Esophagus squamous epithelium (tissue), 5 donors: ENCODE measurements at places on chromosomes 2 and 18. TPM values are rescaled to one million over a fixed set of nuclear protein-coding genes. Genes with fewer than 3 reads are reported as not detected.

ALPG gene
- not detected for total RNA-seq

SKA1 gene
- total RNA-seq = 1.5 TPM

SFTPB gene
- not detected for total RNA-seq

SLC9A4 gene
- total RNA-seq = 0.42 TPM

DNA sequence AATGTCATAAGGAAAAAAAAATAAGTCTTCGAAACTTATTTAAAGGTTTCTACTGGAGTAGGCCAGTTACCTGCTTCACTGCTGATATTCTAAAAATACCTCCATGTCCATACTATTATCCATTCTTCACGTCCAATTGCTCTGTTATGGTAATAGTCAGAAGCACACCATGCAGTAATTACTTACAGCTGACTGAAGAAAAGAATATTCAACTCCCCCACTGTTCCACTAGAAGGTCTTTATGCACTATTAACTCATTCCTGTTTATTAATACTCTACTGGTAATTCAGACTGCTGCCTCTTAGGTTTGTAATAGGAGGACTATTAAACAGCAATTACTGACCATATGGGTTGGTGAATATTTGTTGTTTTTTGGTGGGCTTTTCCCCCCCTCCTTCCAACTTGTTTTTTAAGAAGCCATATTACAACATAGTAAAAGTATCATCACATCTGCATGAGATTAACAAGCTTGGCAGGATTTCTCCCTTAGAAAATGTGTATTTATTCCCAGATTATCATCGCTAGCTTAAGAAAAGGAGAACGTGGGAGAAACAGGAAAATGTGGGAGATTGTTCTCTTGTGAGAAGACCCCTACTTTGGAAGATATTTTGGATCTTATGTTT is 806.4 kb upstream of the FANCL start:
- no peak overlapping the region for H3K4me3 ChIP-seq
- DNase-seq = no peak
- H3K27ac ChIP-seq = no peak overlapping the region
- H3K36me3 ChIP-seq = no peaks in the 10 kb centered on the region

GRCh38 chr2:150442484-150442883 is 45.0 kb downstream of the RND3 start:
- DNase-seq = no peak
- H3K4me1 ChIP-seq = no peaks in the 10 kb centered on the region
- no peaks in the 10 kb centered on the region for H3K27me3 ChIP-seq
- H3K4me3 ChIP-seq = no peak overlapping the region
- H3K36me3 ChIP-seq = no peaks in the 10 kb centered on the region

- no peaks in the 10 kb centered on the region for H3K27me3 ChIP-seq
- no peaks in the 10 kb centered on the region for H3K36me3 ChIP-seq
- H3K27ac ChIP-seq = no peak overlapping the region
- DNase-seq = no peak
- H3K4me3 ChIP-seq = no peak overlapping the region
These were observed 1.3 kb upstream of the CHRNA1 start for GRCh38 chr2:174765576-174765975.

DNA sequence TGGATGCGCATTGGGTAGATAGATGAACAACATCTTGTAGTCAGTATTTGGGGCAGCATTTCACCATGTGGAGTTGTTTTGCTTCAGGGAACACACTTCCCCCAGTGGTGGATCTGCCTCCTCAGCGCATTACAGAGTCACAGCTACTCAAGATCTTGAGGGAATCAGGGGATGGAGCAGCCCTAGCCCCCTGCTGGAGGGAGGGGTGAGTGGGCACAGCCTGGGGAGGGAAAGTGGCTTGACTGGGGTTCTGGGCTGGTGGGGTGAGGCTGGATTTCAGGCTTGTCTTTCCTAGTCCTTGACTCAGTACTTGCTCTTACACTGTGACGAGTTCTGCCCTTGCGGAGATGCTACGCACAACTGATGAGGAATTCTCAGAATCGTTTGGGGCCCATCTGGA is 271.0 kb upstream of the HS6ST1 start:
- H3K4me1 ChIP-seq = no peaks in the 10 kb centered on the region
- H3K36me3 ChIP-seq = no peaks in the 10 kb centered on the region
- no peak overlapping the region for H3K4me3 ChIP-seq
- no peak overlapping the region for H3K27ac ChIP-seq
- no peak for DNase-seq
- H3K27me3 ChIP-seq = no peaks in the 10 kb centered on the region

DNA sequence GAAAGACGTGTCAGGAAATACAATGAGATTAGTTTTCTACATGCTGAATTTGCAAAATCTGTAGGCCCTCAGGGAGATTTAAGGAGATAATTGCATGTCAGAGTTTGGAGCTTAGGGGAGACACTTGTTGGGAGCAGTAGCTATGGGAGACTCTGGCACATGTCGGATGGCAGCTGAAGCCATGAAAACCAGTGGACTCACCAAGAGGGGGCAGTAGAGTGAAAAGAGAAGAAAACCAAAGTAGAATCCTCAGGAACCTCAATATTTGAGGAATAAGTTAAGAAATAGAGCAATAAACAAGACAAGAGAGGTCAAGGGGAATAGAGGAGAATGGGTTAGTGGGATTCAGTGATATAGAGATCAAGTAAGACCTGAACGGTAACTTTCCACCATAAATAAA is 24.8 kb downstream of the RUFY4 start:
- no peaks in the 10 kb centered on the region for H3K36me3 ChIP-seq
- H3K4me1 ChIP-seq = no peaks in the 10 kb centered on the region
- no peaks in the 10 kb centered on the region for H3K27me3 ChIP-seq
- no peak overlapping the region for H3K27ac ChIP-seq
- H3K4me3 ChIP-seq = no peak overlapping the region

DNA sequence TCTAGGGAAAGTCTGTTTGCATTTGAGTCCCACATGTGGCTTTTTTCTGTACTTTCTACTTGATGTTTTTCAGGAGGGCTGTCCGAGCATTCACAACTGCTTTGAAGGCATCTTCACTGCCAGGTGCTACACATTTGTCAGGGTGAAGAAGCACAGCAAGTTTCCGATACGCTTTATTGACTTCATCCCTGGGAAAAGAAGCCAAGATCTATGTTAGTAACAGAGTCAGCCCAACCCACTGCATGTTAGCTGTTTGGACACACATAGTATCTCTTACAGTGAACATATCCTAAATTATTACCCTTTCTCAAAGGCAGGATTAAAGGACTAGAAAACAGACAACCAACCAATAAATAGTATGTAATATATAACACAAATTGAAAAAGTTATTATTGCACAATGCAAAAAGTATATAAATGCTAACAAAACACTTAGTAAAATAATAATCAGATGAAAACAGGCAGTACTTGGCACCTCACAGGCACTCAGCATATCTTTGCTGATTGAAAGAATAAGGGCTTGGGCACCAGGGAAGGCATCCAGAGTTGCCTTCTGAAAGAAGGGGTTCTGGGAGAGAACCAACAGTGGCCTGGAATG is 24.1 kb downstream of the DNAJC27 start:
- DNase-seq = no peak
- no peak overlapping the region for H3K27ac ChIP-seq
- H3K4me3 ChIP-seq = no peak overlapping the region

- DNase-seq = peak; percentile 6
- H3K27me3 ChIP-seq = no peaks in the 10 kb centered on the region
- H3K4me3 ChIP-seq = no peak overlapping the region
- H3K27ac ChIP-seq = no peak overlapping the region
- H3K4me1 ChIP-seq = no peaks in the 10 kb centered on the region
- H3K36me3 ChIP-seq = no peaks in the 10 kb centered on the region
These were observed 132.2 kb downstream of the TDRD15 start for GRCh38 chr2:21256006-21256405.

- H3K4me1 ChIP-seq = no peaks in the 10 kb centered on the region
- H3K27me3 ChIP-seq = no peaks in the 10 kb centered on the region
- H3K27ac ChIP-seq = no peak overlapping the region
These were observed 198.4 kb downstream of the CMPK2 start for GRCh38 chr2:6667326-6667725.

GRCh38 chr2:176854062-176854461 is 358.5 kb upstream of the HNRNPA3 start:
- no peaks in the 10 kb centered on the region for H3K27me3 ChIP-seq
- no peaks in the 10 kb centered on the region for H3K4me1 ChIP-seq
- no peak overlapping the region for H3K27ac ChIP-seq
- no peaks in the 10 kb centered on the region for H3K36me3 ChIP-seq

DNA sequence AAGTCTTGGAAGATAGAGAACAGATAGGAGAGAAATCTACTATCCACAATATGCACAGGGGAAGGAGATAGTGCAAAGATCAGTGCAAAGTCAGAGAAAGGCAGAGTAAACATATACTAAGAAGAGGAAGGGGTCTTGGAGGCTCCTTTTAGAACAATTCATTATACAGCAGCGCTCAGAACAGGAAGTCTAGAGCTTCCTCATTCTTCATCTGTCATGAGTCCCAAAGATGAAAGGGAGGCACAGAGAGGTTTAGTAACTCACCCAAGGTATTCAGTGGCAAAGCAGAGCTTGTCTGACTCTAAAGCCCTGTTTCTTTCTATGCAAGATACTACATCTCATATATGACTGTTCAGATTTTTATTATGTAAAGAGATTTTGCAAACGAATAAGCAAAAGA is 1.4 kb downstream of the SP110 start:
- no peak overlapping the region for H3K4me3 ChIP-seq
- H3K27me3 ChIP-seq = no peaks in the 10 kb centered on the region
- H3K36me3 ChIP-seq = peaks cover 5% of the 10 kb centered on the region
- peak overlapping the region; percentile 11 for H3K27ac ChIP-seq
